ENCODE measurements at places on chromosomes 7 and 10.

GRCh38 chr10:92574548-92575261, 812 bp upstream of the IDE start:
- no peak for DNase-seq

- no peak for DNase-seq
Measured at GRCh38 chr7:156747718-156748117, 107.1 kb downstream of the RNF32 start.

- DNase-seq = peak; percentile 79
Measured at GRCh38 chr7:71752171-71752935, 620.4 kb downstream of the GALNT17 start.

DNA sequence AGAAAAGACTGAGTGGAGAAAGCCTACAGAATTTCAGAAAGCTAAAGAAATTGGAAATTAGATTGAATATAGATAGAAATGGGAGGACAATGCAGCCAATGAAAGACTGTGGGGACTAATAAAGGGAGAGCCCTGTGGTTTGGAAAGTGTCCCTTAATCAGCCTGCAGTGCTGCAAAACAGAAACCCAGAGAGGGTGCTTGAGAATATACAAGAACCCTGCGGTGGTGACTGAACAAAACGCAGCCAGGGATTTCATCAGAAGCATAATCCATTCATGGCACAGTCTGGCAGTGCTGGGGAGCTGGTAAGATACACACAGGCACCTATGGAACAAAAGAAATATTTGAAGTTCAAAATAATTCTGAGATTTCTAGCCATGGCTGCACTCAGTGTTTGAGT, 19.1 kb downstream of the CEP41 start:
- DNase-seq = peak; percentile 34

DNA sequence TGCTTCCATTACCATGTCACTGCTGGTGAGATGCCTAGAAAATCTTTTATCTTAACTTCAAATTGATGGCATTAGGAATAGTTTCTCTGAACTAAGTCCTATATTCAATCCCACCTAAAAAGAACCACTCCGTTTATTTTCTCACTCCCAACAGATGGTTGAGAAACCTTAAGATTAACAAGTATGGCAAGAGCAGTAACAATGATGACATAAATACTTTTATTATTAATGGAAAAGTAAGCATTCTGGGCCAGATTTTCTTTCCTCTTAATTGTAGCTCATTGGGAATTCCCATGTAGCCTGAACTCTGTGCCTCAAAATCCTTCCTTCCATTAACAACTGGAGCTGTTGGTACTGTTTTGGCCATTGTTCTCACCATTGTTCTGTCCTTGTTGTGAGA, 21.1 kb upstream of the FAM13C start:
- DNase-seq = no peak

GRCh38 chr10:13087986-13088618, 11.9 kb upstream of the OPTN start:
- no peak for DNase-seq

DNA sequence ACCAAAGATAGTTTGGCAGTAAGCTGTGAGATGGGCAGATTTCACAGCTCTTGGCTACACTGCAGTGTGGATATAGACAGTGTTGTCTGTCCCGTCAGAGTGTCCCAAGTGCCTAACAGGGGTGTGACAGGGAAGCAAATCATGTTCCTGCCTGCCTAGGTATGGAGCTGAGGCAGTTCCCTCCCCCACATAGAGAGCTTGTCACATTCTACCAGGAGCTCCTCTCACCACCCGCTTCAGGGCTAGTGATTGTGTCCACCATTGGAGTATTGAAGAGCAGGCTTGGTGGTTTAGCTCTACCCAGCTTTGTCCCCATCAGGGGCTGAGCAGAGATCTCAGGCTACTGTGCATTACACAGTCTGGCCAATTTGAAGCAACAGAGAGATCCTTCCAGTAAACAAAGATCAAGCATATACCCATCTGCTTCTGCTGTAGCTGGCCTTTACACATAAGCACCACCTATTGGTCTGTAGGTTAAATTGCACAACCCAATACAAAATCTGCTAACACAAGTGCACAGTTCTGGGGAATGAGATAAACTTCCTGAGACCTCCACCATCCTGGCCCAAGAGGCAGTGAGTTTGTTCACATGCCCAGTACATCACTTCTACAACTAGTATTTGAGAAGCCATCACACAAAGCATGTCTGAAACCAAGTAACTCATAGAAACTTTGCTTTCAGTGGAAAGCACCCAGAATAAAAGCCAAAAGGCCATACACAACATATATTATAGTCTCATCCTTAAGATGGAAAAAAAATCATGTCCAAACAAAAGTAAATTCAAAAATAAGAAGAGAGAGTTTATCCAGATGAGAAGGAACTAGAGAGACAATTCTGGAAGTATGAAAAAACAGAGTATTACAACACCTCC, 67.3 kb downstream of the GLCCI1 start:
- peak; percentile 10 for DNase-seq

GRCh38 chr10:7580520-7580919, 86.2 kb downstream of the ITIH5 start:
- DNase-seq = no peak

- no peak for DNase-seq
Measured at GRCh38 chr10:51291961-51292360, 217.7 kb downstream of the PRKG1 start.

GRCh38 chr7:102291056-102291915, 4.6 kb downstream of the SH2B2 start:
- DNase-seq = no peak

GRCh38 chr10:21173802-21174714, 276.9 kb upstream of the NEBL start:
- DNase-seq = peak; percentile 57

DNA sequence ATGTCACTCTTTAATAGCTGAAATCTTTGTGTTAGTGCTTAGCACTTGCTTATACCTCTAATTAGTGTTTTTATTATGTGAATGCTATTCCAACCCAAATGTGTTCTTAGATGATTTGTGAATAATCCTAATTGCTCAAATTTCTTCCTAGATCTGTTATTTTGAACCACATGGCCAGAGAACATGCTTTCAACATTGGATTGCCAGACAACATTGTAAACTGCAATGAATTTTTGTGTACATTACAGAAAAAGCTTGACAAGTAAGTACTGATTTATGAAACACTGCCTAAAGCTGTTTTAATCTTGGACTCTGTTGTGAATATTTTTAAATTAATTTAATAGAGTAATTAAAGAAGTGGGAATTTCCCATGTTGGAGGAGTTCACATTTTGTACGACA, 121.1 kb downstream of the ZNF277 start:
- DNase-seq = no peak

GRCh38 chr7:114264023-114264422, 150.6 kb upstream of the FOXP2 start:
- no peak for DNase-seq

- peak; percentile 19 for DNase-seq
Measured at GRCh38 chr10:85413570-85413969, 953.0 kb downstream of the GRID1 start.

- no peak for DNase-seq
Measured at GRCh38 chr7:131183072-131183471, 144.6 kb upstream of the MKLN1 start.
